Dorsolateral prefrontal cortex (tissue), 122 donors: ENCODE measurements at places on chromosomes 6 and 20.

DNA sequence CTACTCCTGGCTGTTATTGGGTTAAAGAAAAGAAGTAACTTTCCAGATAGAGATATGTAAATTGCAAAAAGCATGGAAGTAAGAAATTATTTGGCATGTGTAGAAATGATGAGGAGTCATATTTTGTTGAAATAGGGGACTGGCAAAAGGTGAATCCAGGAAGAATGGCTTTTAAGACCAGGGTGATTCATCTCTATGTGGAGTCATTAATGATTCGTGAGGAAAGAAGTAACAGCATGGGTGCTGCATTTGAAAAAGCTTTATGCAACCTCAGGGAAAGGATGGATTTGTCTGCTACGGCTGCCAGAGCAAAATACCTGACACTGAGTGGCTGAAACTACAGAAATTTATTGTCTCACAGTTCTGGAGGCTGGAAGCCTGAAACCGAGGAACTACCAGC is 14.8 kb upstream of the SYNE1 start:
- DNase-seq = no peak

DNA sequence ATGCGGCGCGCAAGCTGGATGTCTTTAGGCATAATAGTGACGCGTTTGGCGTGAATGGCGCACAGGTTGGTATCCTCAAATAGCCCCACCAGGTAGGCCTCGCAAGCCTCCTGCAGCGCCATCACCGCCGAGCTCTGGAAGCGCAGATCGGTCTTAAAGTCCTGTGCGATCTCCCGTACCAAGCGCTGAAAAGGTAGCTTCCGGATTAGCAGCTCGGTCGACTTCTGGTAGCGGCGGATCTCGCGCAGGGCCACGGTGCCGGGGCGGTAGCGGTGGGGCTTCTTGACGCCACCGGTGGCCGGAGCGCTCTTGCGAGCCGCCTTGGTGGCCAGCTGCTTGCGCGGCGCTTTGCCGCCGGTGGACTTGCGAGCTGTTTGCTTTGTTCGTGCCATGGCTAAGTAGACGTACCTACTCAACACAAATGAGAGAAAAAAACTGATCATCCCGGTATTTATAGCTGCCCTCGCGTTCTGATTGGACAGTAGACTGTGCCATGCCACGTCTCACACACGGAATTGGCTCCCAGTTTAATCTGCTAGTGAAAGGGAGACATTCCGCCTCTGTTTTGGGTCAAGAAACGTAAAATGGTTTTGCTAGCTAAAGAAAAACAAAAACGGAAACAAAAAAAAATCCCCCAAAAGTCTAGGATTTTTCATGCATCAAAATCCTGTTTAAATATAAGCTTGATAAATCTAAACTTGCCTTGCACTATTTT is 40.1 kb downstream of the OR2B2 start:
- DNase-seq = peak; percentile 23

DNA sequence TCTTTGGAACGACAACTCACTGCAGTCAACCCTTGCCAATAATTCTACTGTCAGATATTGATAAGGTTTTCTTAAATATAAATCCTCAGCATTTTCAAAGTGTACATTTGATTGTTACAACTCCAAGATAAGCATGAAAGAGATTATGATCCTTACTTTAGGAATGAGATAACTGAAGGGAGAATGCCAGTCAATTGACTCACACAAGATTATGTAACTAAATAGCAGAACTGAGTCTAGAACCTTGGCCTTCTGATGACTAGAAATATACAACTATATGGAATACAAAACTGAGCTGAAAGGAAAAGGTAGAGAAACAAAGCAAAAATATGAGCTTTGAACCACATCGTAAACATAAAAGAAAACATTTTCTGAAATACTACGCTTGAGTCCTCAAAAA is 26.9 kb upstream of the STXBP5 start:
- no peak for DNase-seq

DNA sequence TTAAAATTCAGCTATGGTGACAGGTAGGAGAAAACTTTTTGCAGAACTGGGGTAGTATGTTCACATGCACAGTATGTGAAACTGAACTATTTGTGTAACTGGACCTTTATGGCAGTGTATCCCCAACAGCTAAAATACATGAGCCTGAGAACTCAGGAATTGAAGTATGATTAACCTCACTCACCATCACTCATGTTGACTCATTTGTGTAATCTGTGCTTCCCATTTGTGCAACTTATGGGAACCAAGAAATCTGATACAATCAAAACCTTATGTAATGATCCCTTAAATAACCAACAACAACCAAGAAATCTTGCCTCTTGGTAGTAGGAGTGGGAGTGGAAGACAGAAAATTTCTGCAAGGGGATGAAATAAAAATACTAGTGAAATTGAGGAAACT is 674.9 kb downstream of the HDGFL1 start:
- DNase-seq = no peak

DNA sequence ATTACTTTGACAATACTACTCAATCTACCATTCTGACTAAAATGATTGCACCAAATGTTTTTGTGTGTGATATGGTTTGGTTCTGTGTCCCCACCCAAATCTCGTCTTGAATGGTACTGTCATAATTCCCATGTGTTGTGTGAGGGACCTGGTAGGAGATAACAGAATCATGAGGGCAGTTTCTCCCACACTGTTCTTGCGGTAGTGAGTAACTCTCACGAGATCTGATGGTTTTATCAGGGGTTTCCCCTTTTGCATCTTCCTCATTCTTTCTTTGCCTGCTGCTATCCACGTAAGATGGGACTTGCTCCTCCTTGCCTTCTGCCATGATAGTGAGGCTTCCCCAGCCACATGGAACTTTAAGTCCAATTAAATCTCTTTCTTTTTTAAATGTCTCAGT is 20.8 kb downstream of the SYCP2 start:
- no peak for DNase-seq

DNA sequence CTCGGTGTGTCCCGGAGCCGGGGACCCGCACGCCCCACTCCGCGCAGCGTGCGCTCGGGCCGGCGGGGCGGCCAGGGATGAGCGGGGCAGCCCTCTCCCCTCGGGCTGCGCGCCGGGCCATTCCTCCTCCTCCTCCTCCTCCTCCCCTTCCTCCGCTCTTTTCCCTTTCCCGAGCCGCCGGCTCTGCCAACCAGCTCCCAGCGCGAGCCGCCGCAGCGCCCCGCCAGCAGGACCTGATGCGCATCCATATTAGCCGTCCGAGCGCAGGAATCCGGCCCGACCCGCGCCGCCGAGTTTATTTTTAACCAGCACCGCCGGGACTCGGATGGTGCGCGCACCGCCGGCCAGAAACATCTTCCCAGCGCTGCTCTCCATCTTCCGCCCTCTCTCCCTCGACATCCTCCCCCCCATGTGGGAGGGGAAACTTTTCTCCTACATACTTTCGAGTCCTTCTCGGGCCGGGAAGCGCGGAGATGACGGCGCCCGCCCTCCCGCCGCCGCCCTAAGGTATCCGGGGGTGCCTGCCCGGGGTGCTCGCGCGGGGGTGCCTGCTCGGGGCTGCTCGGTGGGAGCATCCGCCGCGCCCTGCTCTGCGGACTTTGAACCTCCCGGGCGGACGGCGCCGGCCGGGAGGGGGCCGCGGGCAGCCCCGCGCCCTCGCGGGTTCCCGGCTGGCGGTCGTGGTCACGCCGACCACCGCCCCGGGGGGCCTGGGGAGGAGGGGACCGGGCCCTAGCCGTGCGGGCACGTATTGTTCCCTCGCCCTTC is 619 bp downstream of the RREB1 start:
- no peak for DNase-seq

GRCh38 chr6:35435074-35435837 is 16.9 kb upstream of the FANCE start:
- DNase-seq = no peak

DNA sequence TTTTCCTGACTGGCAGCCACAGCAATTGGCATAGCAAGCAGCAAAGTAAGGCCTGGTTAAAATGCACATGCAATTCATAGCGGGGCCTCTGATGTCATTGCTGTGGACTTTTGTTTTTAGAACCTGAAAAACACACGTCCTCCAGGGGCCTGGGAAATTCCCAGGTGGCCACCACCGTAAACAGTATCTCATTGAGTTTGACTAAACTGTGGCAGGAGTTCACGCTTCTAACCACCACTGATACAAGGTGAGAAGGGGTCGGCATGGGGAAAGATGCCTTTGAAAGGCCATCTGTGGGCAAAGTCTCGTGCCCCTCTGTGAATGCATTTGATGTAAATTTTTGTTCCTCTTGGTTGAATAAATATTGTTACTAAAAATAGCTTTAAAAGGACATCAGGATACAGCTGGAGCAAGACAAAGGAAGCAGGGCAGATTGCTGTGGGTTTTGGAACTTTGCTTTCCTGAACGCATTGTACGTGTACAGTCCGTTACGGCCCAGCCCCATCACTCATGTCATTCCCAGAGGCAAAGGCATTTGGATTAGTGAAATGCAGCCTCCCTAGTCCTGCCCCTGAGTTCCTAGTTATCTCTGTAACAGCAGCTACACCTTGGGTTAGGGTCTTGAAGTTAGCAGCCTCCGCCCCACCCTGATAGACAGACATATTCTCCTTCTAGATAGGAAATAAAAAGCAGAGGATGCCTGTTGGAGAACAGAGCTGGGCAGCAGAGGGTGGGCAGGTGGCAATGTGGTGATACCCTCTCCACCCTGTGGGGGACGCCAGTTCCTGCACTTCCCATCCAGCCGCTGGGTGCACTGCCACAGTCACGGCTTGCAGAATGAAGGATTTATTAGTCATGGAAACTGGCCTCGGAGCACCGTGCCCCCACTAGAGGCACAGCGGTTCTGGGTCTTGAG is 80.3 kb downstream of the ZDHHC14 start:
- DNase-seq = no peak

GRCh38 chr20:57835588-57836455 is 126.0 kb upstream of the PMEPA1 start:
- DNase-seq = no peak

DNA sequence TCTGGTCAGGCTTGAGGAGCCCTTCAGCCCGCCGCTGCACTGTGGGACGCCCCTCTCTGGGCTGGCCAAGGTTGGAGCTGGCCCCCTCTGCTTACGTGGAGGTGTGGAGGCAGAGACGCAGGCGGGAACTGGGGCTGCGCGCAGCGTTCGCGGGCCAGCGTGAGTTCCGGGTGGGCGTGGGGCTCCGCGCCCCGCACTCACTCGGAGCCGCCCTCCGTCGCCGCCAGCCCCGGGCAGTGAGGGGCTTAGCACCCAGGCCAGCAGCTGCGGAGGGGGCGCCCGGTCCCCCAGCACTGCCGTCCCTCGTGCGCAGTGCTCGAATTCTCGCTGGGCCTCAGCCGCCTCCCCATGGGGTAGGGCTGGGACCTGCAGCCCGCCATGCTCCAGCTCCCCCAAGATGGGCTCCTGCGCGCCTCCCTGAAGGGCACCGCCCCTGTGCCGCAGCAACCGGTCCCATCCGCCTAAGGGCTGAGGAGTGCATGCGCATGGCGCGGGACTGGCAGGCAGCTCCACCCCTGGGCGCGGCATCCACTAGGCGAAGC is 695.9 kb downstream of the EPHA7 start:
- DNase-seq = no peak

DNA sequence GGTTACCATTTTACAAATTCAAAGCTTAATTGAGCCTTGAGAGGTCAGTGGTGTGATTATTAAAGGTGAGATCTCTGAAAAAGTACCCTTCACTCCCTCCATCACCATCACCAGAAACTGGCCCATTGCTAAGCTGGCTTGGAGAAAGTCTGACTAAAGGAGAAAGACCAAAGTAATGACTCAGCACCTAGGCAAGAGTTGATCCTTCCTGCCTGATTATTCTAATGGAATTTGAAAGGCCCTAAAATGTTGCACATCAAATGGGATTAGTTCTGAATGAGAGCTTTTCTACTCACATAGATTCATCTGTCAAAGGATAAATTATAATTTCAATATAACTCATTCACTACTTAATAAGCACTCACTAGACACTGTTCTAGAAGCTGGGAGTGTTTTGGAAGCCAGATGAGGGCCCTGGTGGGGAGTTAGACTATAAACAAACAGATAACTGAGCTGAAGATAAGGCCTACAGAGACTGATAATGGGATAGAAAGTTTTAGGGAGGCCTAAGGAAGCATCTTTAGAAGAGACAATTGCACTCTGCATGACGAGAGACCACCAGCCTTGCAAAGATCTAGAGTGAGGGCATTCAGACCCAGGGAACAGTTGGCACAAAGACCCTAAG is 366.7 kb downstream of the SYNE1 start:
- DNase-seq = no peak

DNA sequence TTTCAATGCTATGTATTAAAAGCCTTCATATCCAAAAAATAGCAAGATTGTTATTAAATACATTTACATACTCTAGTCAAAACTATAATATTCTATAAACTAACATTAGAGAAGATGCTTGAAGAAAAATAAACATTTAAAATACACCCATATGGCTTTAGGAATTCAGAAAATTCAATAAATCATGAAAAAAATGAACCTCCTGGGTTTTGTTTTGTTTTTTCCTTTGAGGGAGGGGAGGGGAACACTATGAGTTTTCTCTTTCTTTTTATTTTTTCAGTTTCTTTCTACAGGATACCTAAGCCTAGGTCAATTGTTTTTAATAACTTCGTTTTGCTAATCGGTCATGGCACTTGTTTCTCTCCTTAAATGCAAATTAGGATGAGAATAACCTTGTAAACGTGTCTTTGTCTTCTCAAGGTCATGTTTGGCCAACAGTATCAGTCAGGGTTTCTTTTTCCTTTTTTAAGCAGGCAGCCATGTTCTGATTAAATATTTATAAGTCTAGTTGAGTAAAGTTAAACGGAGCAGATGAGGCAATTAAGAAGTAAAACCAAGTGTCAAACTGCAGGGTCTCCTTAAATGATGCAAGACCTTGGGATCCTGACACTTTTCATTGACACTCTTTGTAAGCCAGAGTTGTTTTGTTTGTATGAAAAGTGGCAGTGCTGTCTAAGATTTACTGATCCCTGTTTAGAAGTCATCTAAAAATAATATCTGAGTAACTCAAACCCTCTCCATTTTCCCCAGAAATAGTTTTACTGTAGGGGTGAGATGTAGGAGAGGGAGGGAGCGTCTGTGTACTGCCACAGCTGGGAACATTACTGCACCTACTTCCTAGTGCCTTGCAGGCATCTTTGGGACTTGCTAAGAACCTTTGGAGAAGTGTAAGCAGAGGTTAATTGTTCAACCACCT is 392.3 kb downstream of the PLCB1 start:
- no peak for DNase-seq

DNA sequence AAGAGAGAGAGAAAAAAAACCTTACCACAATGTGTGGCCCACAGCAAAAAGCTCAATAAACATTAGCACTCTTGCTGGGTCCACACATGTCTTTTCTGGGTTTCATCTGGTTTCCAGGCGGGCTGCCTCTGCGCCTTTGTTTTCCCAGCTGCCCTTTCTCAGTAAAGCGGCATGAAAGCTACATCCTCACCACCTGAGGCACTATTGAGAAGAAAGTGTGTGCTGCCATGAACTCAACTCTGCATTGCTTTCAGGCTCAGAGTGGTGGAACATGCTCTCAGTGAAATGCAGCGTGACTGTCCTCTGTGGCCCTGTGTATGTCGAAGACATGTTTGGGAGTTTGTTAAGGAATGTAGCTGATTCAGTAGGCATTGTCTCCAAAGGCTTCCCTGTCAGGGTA is 102.3 kb downstream of the LYRM2 start:
- DNase-seq = no peak
